Caudate nucleus (tissue), 63 donors: ENCODE measurements at places on chromosomes 5 and 9.
A peak's percentile ranks its signal among the peaks of the same experiment; 100 is the strongest.

- DNase-seq = peak; percentile 16
These were observed 852 bp downstream of the ARHGEF37 start for GRCh38 chr5:149581931-149582768.

- DNase-seq = no peak
These were observed 142.8 kb upstream of the IRX2 start for GRCh38 chr5:2894316-2894715.

DNA sequence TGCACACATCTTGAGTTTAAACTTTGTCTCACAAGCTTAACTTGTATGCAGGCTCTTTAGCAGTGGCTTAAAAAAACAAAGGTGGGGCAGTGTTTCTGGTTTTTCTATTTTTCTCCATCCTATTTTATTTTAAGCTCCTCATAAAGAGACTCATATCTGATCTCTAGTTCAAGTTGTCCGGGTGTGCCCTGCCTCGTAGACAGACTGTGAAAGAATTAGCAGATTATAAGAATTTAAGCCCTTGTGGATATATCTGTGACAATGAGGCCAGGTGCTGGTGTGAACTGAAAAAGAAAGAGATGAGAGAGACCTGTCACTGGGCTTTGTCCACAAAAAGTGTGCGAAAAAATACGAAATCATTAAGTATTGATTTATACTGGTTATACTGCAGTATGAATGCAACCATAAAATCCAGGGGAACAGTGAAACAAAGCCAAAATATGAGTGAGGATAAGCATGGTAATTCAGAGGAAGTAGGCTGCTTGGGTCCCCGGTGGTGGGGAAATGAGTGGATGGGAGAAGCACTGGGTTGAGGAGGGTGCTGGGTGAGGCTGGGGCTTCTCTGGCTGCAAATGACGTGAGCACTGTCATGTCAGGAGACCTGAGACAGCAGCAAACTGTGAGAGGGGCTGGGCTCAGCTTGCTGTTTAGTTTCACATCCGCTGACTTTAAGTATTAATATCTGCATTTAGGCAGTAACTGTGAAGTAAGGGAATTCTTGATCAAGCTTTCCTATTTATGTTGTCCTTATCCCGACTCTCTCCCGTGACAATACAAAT lies 179.7 kb upstream of the ANKRD55 start:
- no peak for DNase-seq

DNA sequence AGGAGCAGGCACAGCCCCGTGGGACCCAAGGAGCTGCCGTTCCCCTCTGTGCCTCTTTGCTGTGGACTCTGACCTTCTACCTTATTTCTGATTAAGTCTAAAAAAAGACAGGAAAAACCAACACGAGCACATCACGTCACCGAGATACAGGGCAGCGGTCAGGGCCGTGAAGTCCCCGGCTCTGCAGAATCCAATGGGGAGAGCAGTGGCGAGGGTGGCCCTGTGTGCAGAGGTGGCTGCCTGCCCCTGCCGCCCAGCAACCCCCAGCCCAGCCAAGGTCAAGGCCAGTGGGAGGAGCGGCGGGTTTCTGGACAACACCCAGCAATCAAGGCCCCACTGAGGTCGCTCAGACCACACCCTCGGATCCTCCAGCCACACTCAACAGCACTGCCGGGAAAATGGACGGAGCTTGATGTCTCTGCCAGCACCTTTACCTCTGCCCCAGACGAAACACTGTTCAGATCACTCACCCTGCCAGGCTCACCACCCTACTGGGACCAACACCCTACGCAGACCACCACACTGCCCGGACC lies 32.7 kb upstream of the SLC9A3 start:
- no peak for DNase-seq
